Activated B cell treated with CpG ODN at 0.5 μM for 24 hours (primary cell): ENCODE measurements at places on chromosomes 7 and 10.

DNA sequence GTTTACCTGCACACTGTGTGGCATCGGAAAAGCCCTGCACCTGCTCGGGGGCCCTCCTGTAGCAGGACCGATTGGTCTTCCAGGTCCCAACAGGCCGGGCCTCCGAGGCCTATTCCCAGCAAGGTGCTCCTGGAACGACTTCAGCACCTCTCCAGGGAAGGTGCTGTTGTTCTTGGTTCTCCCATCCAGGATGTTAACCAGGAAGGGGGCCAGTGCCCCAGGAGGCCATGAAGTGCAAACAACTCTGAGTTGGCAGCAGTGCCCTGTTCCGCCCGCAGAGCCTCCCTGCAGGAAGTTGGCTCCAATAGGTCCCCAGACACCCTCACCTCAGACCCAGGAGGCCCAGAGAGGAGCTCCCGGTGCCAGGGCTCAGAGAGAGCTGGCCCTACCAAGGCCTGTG, 64.0 kb upstream of the DUSP5 start:
- peak; percentile 12 for DNase-seq

GRCh38 chr7:71851776-71852498, 560.2 kb downstream of the CALN1 start:
- DNase-seq = no peak

- no peak for DNase-seq
Observed at GRCh38 chr7:149140831-149141230, 6.4 kb upstream of the ZNF398 start.

DNA sequence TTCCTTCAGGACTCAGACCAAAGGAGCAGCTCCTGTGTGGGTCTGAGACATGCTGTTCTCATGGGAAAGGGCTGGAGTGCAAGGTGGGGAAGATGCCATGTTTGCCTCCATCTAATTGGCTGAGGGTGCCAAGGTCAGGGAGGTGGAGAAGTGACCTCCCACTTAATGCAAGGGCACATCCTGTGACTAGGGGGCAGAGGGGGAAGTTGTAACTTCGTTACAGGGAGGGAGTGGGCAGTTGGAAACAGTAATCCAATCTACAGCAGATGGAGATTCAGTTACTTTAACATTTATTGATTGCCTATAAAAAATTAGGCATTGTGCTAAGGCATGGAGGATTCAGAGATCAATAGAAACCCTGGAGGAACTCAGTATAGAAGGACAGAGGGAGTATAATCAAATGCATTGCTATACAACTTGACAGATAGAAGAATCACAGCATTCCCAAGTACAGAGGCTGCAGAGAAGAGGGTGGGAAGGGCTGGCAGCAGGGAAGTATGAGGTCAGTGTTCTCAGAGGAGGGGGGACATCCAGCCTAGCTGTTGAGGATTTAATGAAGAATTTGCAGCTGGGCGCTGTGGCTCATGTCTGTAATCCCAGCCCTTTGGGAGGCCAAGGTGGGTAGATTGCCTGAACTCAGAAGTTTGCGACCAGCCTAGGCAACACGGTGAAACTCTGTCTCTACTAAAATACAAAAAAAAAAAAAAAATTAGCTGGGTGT, 75.9 kb downstream of the CCNY start:
- DNase-seq = no peak

GRCh38 chr7:35316549-35316948, 62.6 kb upstream of the TBX20 start:
- no peak for DNase-seq

GRCh38 chr10:10477844-10478243, 539.8 kb upstream of the CELF2 start:
- no peak for DNase-seq

GRCh38 chr7:13615679-13616078, 373.8 kb downstream of the ETV1 start:
- no peak for DNase-seq

GRCh38 chr10:88253-88652, 39.2 kb upstream of the TUBB8 start:
- no peak for DNase-seq

GRCh38 chr10:23351926-23352519, 7.4 kb upstream of the C10orf67 start:
- DNase-seq = no peak

- DNase-seq = no peak
Observed at GRCh38 chr10:132036887-132037675, 28.7 kb upstream of the JAKMIP3 start.

DNA sequence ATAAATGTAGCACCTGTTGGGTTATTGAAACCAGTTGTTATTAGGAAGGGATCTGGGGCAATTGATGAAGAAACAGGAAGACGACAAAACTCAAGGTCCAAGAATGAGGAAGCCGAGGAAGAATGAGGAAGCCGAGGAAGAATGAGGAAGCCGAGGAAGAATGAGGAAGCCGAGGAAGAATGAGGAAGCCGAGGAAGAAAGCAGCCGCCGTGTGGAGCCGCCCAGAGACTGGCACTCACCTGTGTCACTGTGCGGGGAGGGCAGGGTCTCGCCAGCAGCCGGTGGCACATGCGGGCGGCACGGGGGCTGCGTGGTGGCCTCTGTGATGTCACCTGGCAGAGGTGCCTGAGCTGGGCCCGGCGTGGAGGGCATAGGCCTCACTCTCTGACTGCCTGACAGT, 71.1 kb upstream of the CFAP46 start:
- DNase-seq = no peak

- peak; percentile 45 for DNase-seq
Observed at GRCh38 chr7:44309271-44310091, 15.9 kb downstream of the CAMK2B start.

DNA sequence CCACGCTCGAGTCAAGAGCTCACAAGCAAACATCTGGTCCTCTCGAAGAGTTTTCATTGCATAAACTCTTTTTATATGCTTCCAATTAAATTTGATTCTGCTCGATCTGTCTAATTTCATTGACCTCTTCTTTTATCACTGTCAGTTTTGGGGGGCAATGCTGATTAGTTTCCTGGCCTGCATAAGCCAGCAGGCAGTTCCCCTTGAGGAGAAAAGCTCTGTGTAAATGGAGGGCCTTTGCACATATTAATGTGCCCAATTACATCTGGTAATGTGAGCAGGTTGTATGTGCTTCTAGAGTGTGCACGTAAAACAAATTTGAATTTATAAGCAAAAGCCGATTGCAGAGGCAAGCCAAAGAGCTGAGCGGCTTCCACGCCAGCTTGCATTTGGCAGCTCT, 210.3 kb downstream of the ABCA13 start:
- DNase-seq = no peak

DNA sequence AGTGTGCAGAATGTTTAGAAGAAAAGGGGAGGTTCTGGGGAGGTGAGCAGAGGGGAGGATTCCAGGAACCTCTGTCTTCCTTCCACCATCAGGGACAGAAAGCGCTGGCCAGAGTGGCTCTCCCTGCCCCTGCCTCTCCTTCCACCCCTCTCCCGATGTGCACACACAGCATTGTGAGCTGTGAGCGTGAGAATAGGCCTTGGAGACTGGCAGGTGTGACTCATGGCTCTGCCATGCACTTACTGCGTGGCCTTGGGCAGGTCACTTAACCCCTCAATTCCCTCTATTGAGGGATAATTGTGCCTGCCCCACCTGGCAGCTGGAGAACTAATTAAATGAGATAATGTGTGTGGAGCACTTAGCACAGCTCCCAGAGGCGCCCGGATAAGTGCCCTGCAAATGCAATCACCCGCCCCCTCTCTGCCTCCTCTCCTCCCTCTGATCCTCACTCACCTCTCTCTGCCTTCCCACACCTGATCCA, 115.4 kb downstream of the ZMIZ1 start:
- no peak for DNase-seq

DNA sequence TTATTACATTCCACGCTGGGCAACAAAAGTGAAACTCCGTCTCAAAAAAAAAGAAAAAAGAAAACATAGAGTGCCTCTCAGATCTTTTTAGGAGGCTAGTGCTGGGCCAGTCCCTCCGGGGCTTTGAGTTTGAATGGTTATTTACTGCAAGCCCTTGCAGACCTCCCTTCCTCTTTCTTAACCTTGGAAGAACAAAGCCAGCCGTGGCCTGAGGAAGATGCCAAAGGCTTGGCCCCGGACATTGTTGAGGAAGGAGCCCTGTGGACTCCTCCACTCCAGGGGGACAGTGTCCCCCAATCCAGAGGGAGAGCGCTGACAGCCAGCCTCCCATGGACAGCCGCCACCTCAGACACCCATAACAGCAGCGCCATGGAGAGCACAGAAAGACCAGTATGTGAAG, 5.0 kb downstream of the TSPAN33 start:
- DNase-seq = no peak

- no peak for DNase-seq
Observed at GRCh38 chr10:110643035-110643652, 992 bp upstream of the RBM20 start.

- DNase-seq = no peak
Observed at GRCh38 chr7:114688443-114689055, 233.3 kb upstream of the MDFIC start.

- DNase-seq = no peak
Observed at GRCh38 chr10:70319183-70319582, 35.4 kb upstream of the NPFFR1 start.

DNA sequence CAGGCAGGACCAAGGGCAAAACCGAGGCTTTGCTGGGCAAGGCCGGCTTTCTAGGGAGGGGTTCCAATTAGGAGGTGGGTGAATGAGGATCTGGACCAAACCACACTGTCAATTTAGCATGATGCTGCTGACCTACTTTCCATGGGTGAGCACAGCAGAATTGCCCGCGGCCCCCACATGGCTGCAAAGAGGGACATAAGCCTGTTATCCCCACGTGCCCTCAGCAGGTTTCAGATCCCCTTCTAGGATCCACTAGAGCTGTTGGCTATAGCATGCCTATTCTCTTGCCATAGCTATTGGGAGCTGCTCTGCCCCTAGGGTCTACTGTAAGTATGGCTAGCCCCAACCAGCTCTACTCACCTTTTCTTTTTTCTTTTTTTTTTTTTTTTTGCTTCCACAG, 102.8 kb downstream of the COL13A1 start:
- DNase-seq = no peak

DNA sequence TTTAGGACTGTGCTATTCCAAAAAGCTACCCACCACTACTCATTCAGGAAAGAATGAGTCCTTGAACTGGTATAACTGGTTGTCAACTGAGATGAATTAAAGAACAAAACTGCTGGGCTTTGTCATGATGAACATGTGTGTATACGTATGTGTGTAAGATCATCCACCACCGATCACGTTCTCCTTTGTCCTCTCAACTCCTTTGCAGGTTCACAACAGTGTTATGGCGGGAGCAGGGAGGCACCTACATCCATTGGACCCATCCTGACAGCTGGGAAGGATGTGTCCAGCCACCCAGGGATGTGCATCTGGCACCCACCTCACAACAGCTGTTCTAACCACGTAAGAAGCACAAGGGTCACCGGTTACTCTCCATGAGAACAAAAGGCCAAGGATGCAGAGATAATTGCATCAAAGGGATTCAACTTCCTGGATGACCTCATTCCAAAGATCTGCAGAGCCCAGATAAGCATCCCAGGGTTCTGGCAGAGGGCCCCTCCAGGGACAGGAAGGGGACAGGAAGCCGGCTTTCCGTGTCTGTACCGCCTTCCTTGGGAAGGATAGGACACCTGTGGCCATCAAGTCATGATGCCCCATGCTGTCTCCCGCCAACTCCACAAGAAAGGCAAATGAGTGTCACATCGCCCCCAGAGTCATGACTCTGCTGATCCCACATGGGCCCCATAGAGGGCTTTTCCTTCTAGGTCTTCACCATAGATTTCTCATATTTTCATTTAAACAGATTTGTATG, 66.1 kb downstream of the STEAP1B start:
- no peak for DNase-seq

GRCh38 chr7:43328785-43329380, 216.4 kb downstream of the HECW1 start:
- DNase-seq = no peak

DNA sequence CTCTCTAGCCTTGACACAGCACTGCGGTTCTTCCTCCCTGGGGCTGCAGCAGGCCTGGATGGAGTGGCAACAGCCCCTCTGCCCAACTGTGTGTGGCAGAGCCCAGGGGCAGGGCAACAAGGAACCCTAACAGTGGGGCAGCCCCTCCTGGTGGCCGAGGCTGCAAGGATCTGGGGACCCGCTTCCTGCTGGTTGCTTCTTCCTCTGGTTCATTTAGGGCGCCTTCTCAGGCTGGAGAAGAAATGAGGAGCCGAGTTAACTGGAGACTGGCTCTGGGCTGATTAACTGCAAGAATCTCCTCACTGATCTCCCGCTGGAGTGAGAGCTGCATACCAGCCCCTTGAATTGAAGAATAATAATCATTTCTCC, 80.1 kb upstream of the EMX2 start:
- no peak for DNase-seq

DNA sequence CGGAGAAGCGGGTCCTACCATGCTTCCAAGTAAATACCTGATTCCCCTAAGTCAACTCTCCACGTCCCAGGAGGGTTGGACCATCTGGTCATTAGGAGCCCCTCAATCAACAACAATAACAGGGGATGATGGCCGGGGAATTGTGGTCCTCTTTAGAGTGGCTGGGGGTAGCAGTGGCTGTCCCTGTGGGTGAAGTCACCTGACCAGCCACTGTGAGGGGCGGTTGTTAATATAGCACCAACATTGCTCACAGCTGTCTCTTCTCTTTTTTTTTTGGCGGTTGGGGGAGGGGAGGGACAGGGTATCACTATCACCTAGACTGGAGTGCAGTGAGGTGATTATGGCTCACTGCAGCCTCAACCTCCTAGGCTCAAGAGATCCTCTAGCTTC, 67.9 kb downstream of the SPDYE5 start:
- DNase-seq = no peak

- no peak for DNase-seq
Observed at GRCh38 chr10:67776371-67776770, 61.6 kb downstream of the DNAJC12 start.

- DNase-seq = no peak
Observed at GRCh38 chr10:45660876-45661411, 11.6 kb downstream of the ZFAND4 start.

- no peak for DNase-seq
Observed at GRCh38 chr10:8349610-8350249, 295.2 kb downstream of the GATA3 start.

GRCh38 chr10:114362826-114363355, 41.4 kb downstream of the AFAP1L2 start:
- no peak for DNase-seq

DNA sequence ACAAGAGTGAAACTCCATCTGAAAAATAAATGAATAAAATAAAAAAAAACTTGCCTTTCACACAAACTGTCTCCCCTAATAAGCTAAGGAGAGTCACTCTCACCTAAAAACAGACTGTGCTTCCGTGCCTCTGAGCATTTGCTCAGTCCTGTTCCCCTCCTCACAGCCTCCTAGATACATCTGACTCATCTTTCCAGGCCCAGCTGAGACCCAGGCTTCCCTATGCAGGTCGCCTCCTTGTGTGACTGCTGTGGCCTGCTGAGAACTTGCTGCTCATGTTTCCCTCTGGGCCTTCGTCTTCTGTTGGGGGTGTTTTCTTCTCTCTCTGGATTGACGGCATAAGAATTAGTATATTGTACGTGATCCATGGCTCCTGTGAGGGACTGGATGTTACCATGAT, 777.7 kb downstream of the LRMDA start:
- DNase-seq = no peak

- DNase-seq = no peak
Observed at GRCh38 chr10:109899356-109900331, 23.7 kb downstream of the XPNPEP1 start.

- DNase-seq = no peak
Observed at GRCh38 chr10:19659920-19660655, 156.1 kb upstream of the PLXDC2 start.
